Stimulated activated CD4-positive, alpha-beta T cell treated with anti-CD3 and anti-CD28 coated beads, Interleukin-12 subunit alpha, Interleukin-12 subunit beta, amount 100 ng/mL, for 48 hours (primary cell): ENCODE measurements at places on chromosomes 6 and 20.

DNA sequence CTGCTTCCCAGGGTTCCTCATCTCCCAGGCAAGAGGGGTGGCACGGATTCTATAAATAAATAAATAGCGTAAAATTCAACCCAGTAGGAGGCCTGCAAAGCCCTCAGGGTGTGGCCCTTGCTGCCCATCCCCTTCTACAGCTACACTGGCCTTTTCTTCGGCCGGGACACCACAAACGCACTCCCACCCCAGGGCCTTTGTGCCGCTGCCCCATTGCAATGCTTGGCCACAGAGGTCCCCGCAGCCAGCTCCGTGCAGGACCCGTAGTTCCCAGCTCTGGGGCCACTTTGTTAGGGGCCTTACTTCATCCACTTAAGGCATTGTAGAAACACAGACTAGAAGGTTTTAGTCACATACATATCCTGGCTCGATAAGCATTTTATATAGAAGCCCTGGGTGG is 151.2 kb downstream of the ERMARD start:
- DNase-seq, result no peak

DNA sequence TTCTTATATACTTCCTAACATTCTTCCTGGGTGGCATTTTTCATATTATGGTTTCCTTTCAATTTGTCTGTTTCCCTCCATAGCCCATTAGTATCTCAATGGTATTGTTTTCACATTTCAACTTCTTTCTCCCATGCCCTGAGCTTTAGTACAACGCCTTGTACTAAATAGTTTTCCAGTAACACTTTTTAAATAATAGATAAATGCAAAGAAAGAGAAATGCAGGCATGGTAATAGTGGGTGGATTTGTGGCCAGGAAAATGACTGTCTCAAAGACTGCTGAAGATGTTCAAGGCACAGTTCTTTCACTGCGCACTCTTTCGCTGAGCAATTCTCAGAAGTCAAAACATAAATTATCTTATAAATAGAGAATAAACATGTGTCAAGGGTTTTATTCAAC is 145.1 kb downstream of the LCA5 start:
- no peak for DNase-seq

- no peak for DNase-seq
Observed at GRCh38 chr6:134235937-134236751, 81.8 kb downstream of the SGK1 start.

- DNase-seq, result peak; percentile 42
Observed at GRCh38 chr6:32244946-32245398, 21.1 kb upstream of the NOTCH4 start.

- no peak for DNase-seq
Observed at GRCh38 chr6:109194880-109195279, 99.6 kb downstream of the CEP57L1 start.

GRCh38 chr20:64222851-64223525 is 32.6 kb upstream of the PCMTD2 start:
- no peak for DNase-seq

DNA sequence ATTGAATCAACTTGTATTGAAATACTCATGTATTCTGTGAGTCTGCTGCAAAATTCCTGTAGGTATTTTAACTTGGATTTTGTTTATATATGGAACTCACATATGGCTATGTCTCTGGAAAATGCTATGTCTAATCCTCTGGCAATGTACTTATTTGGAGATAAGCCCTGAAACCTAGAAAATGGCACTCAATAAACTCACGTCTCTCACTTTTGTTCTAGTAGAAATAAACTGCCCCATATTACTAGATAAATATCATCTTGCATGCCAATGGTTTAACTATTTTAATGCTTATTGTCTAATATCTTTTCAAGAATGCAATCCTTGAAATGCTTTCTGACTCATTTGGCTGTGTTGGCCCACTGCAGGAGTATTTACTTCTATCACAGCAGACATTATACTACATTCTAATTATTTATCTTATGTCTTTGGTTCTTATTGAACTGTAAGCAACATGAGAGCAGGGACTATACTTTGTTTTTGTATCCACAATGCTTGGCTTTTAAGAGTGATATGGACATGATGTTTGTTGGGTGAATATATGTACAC is 292.2 kb upstream of the RSPO3 start:
- DNase-seq, result no peak

DNA sequence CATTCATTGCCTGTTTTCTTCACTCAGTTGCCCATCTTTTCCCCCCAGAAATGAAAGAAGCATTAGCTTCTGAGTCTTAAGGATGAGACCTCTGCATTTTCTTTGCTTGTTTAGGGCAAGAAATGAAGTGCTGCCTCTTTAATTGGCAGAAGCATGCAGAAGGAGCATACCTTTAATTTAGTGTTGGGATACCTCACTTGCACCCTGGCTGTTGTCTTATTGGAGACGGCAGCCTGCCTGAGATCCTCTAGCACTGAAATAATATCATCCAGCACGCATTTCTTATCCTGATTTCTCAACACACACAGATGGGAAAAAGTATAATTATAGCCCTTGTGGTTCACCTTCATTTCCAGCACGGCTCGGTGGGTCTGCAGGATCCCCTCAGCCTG is 43.1 kb downstream of the PTCHD4 start:
- DNase-seq, result no peak

- no peak for DNase-seq
Observed at GRCh38 chr6:24858177-24858653, 59.5 kb upstream of the ARMH2 start.
